Stimulated activated CD4-positive, alpha-beta T cell treated with anti-CD3 and anti-CD28 coated beads, Interleukin-2, amount 100 ng/mL, for 48 hours (primary cell): ENCODE measurements at places on chromosomes 7 and 10.

GRCh38 chr7:55366461-55367070, 1.4 kb downstream of the LANCL2 start:
- peak; percentile 7 for DNase-seq

DNA sequence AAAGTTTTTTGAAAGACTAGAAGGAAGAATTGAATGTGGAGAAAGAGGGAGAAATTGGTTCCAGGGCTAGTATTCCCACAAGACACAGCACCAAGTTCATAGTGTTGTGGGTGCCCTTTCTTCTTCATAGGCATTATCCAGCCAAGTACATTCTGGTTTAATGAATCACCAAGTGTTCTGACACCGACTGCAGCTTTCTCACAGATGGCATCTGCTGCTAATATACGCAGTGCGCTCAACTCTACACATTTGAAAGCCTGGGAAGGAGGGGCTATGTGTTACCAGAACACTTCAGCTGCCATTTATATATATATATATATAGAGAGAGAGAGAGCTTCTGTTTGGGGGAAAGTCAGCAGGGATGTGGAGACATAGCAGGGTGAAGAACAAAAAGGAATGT, 1168.4 kb downstream of the GATA3 start:
- DNase-seq = no peak

DNA sequence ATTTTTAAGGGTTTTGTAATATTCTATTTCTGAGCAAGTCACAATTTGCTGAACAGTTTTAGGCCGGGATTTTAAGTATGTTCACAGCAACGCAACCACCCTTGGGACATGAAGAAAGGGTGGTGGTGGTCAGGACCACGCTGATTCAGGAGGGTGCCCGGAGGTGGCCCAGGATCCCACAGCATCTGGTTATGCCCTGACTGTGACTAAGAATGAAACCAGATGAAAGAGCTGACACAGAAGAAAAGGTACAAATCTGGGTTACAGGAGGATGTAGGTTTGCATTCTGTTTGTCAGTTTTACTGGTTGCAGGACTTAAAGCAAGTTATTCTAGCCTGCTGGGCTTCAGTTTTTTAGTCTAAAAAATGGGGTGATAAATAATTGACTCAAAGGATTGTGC, 279.7 kb downstream of the CCSER2 start:
- DNase-seq = no peak

GRCh38 chr10:122703483-122704448, 4.1 kb upstream of the C10orf120 start:
- DNase-seq = peak; percentile 55

GRCh38 chr10:70376436-70377378, 5.7 kb downstream of the LRRC20 start:
- no peak for DNase-seq

DNA sequence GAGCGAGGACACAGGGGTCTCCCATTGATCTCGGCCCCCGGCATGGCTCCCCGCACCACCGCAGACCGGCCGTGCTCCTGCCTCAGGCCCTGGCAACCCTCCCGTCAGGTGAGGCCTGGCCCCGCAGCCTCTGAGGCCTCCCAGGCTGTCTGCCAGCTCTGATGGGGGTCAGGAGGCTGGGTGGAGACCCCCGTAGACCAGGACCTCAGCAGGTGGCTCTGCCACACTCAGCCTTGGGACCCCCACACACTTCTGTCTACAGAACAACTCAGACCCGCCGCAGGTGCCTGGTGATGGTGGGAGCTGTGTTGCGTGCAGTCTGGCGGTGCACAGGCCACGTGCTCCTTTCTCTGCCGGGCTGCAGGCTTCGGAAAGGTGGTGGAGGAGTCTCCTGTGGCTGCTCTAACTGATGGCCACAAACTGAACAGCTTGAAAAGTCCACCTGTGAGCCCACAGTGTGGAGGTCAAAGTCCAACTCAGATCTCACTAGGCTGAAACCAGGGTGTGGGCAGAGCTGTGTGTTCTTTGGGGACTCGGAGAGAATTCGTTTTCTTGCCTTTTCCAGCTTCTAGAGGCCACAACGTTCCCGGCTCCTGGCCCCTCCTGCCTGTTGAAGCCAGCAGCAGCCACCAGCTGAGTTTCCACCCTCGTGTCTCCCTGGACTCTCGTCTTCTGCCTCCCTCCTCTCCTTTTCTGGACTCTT, 62.5 kb downstream of the PWWP2B start:
- no peak for DNase-seq

- no peak for DNase-seq
Measured at GRCh38 chr7:79787623-79788022, 334.2 kb upstream of the MAGI2 start.

GRCh38 chr7:105218215-105218614, 170.5 kb downstream of the SRPK2 start:
- no peak for DNase-seq

GRCh38 chr10:119022846-119023552, 6.5 kb upstream of the NANOS1 start:
- DNase-seq = no peak

DNA sequence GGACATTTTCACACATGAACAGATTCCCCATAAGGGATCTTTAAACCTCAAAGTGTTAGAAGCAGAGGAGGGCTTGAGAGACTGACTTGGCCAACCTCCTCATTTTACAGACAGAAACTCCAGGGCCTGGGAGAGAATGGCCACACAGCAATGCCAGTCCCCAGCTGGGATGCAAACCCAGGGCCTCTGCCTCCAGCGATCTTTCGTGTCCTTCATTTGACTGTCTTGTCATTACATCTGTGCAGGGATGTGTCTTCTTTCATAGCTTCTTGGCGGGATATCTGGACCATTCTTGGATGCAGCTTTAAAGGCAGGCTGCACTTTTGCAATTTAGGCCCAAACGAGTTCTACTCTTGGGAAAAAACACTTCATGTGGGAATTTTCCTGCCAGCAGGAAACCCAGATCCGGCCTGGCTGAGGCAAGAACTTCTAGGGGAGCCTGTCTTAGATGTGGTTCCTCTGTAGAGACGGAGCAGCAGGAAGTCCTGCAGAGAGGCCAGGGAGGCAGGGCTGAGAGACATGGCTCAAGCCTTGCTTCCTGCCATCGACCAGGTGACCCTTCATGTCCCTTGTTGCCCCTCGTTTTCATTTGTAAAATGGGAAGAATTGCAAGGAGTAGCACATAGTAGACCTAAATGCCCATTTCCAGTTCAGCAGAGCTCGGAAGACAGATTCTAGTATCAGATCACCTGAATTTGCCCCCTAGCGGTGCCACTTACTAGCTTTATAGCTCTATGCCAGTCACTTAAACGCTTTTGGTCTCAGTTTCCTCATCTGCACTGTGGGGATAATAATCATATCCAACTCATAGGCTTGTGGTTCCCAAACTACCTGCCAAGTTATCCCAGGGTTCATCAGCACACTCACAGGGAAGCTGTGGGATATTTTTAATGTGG, 43.9 kb upstream of the SLC29A3 start:
- DNase-seq = no peak
